AG10803 (cell line): ENCODE measurements at places on chromosomes 13 and 19.

- DNase-seq = peak; percentile 95
Measured at GRCh38 chr19:37370880-37371661, at the start of gene ZNF527. Gene ZNF527 (plus strand): TSS chr19:37371099. CDS start chr19:37374199, 3,100 bp downstream.

GRCh38 chr13:20873348-20873747, 29.2 kb downstream of the XPO4 start:
- peak; percentile 40 for DNase-seq

GRCh38 chr19:16325161-16325527, 518 bp downstream of the KLF2 start:
- DNase-seq = peak; percentile 31

- peak; percentile 43 for DNase-seq
Measured at GRCh38 chr13:80131204-80131603, 209.7 kb downstream of the SPRY2 start.

- peak; percentile 93 for DNase-seq
Measured at GRCh38 chr19:50329146-50329925, at the start of gene KCNC3. Gene KCNC3 (minus strand): TSS chr19:50329377. CDS start chr19:50329082, 295 bp downstream.

DNA sequence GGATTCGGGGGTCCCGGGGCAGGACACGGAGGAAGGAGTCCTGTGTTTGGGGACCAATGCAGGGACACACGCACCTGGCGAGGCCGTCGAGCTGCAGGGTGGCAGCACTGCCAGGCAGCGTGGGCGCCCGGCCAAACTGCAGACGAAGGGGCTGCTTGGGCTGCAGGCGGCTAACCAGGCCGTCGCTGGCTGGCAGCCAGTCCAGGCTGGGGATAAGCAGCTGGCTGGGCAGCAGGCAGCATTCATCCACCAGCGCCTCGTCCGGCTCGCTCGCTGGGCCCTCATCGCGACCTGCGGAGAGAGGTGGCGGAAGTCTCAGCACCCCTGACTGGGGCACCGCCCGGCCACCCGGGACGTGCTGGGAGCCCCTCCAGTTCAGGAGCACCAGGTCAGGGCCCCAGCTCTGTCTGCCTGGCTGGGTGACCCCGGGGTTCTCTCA, 11.5 kb downstream of the CFD start:
- DNase-seq = no peak

DNA sequence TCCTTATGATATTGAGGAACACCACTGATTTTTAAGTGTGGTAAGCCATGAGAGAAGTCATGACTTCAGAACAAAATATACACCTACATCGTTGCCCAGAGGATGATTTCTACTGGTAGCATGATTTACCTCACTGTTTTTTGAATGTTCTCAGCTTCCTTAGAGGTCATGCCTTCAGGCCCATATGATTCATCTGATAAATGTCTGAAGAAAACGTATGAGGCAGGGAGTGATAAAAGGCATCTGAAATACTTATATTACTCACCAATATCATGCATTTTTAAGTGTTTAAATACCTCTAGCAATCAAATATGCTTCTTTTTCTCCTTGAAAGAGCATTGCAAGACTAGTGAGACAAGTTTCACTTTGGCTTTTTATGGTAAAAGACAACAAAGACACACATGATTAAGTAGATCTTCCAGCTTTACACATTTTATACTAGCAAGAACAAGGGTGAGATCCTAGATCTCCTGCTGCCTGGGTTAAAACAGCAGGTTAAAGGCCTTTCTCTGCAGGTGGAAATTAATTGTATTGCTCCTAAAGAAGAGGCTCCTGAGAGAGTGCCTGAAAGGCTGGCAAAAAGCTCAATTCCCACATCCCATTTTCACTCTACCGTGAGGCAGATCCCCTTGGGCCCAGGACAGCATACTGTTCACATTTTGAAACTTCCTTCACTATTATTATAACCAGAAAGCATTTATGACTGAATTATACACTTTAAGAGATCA, 432.4 kb downstream of the SLITRK1 start:
- DNase-seq = peak; percentile 58

GRCh38 chr13:37959284-37959683, 89.7 kb upstream of the TRPC4 start:
- no peak for DNase-seq

DNA sequence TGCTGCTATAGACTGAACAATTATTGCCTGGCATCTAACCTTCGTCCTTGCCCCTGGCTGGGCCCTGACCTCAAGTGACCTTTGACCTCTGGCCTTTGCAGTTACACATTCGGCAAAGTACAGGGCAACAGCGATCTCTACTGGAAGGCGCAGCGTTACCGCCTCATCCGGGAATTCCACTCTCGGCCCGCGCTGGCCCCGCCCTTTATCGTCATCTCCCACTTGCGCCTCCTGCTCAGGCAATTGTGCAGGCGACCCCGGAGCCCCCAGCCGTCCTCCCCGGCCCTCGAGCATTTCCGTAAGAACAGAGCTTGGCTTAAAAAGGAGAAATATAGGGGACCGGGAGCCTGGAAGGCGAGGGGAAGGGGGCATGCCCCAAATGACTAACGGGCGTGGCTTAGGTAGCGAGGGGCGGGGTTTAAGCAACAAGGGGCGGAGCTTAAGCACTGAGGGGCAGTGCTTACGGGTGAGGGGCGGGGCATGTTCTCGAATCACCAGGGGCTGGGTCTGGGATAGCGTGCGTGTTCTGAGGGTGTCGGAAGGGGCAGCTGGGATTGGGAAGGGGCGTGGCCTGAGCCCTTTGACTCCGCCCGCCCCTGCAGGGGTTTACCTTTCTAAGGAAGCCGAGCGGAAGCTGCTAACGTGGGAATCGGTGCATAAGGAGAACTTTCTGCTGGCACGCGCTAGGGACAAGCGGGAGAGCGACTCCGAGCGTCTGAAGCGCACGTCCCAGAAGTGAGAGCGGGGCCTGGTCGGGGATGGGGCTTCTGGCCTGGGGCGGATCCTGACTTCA, 52.7 kb downstream of the TRPM4 start:
- no peak for DNase-seq

DNA sequence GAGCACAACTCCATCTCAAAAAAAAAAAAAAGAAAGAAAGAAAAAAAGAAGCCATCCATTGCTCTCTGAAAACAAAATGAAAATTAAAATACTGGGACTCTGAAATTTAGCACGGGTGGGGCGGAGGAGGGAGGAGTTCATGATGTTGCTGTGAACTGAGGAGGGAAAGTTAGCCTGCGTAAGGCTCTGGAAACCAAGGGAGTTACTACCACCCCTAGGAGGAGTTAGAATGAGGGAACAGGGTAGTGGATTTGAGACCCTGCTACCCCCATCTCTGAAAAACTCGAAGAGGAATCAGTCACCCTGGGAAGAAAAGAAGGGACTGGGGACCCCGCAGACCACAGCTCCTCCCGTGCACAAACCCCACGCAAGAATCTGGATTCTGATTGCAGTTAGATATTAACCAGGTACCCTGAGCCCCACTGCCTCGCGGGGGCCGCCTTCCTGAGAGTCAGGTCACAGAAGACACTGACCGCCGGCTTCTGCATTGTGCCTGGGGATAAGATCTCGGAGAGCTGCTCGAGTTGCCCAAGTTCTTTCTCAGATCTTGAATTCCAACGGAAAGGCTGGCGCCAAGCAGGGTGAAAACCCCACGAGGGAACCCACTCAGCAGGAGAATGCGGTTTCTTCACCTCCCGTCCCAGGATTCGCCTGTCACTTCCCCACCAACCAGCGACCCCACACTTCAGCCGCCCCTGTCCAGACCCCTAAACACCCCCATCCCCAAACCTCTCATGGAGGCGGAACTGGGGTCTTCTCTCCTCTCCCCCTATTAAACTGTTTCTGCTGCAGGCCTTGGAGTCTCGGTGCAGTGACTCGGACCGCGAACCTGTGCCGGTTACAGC, 870 bp downstream of the ZNF442 start:
- peak; percentile 28 for DNase-seq

DNA sequence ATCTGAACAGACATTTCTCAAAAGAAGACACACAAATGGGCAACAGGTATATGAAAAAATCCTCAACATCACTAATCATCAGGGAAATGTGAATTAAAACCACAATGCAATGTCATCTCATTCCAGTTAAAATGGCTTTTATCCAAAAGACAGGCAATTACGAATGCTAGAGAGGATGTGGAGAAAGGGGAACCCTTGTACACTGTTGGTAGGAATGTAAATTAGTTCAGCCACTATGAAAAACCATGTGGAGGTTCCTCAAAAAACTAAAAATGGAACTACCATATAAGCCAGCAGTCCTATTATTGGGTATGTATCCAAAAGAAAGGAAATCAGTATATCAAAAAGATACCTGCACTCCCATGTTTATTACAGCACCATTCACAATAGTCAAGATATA, 24.7 kb upstream of the ZC3H13 start:
- DNase-seq = no peak

GRCh38 chr13:63190219-63190618, 1774.6 kb upstream of the PCDH20 start:
- DNase-seq = no peak

GRCh38 chr13:95643571-95643935, 953 bp downstream of the DZIP1 start:
- peak; percentile 28 for DNase-seq

DNA sequence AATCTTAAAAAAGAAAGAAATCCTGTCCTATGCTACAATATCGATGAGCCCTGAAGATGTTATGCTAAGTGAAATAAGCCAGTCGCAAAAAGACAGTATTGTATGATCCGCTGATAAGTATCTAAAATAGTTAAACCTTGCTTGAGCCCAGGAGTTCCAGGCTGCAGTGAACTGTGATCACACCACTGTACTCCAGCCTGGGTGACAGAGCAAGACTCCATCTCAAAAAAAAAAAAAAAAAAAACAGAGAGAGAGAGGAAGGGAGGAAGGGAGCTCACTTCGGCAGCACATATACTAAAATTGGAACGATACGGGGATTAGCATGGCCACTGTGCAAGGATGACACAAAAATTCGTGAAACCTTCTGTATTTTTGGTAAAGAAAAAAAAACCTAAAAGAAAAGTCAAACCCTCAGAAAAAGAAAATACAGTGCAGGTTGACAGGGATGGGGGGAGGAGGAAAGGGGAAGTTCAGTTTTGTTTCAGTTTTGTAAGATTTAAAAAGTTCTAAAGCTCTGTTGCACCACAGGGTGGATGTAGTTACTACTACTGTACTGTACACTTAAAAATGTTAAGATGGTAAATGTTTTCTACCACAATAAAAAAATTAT, 8.4 kb downstream of the CLASRP start:
- no peak for DNase-seq
